Retinal pigment epithelial cell (primary cell): ENCODE measurements at places on chromosomes 12 and 14.

- no peak for DNase-seq
Measured at GRCh38 chr12:5364036-5364770, 67.7 kb upstream of the NTF3 start.

DNA sequence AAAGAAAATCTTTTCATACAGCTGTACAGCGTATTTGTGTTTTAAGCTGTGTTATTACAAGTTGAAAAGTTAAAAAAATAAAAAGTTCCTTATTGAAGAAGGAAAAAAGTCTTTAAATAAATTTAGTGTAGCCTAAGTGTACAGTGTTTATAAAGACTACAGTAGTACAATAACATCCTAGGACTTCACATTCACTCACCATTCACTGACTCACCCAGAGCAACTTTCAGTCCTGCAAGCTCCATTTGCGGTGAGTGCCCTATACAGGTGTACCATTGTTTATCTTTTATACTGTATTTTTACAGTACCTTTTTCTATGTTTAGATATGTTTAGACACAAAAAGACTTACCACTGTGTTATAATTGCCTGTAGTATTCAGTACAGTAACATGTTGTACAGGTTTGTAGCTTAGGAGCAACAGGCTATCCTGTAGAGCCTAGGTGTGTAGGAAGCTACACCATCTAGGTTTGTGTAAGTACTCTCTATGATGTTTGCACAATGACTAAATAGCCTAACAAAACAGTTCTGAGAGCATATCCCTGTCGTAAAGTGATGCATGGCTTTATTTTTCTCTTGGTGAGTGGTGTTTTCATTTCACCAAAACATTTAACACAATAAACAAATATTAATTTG lies 275.2 kb downstream of the DACT1 start:
- no peak for DNase-seq

- DNase-seq = no peak
Measured at GRCh38 chr14:61438860-61439765, 117.7 kb downstream of the PRKCH start.

GRCh38 chr12:126784328-126784921 lies 1482.5 kb upstream of the TMEM132C start:
- no peak for DNase-seq

GRCh38 chr12:113643177-113643974 lies 171.7 kb upstream of the LHX5 start:
- no peak for DNase-seq

DNA sequence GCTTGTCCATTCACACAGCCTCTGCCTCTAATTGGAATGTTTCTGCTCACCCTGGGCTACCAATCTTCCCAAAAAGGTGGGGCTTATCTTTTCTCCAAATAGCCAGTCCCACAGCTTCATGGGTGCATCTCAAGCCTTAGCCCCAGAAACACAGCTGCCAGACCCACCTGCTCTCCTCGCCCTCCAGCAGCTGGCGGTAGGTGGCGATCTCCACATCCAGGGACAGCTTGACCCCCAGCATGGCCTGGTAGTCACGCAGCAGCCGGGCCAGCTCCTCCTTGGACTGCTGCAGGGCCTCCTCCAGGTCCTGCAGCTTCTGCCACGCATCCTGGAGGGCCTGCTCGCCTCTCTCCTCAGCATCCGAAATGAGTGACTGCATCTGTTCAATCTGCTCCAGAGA lies 11.1 kb downstream of the KRT77 start:
- no peak for DNase-seq
